ENCODE measurements at places on chromosomes 5 and 9.

GRCh38 chr9:132156262-132156661, 5.6 kb upstream of the NTNG2 start:
- no peak for DNase-seq

GRCh38 chr9:112265391-112265790, 68.0 kb downstream of the PTBP3 start:
- no peak for DNase-seq

- no peak for DNase-seq
Measured at GRCh38 chr5:131524431-131524830, 110.6 kb downstream of the RAPGEF6 start.

DNA sequence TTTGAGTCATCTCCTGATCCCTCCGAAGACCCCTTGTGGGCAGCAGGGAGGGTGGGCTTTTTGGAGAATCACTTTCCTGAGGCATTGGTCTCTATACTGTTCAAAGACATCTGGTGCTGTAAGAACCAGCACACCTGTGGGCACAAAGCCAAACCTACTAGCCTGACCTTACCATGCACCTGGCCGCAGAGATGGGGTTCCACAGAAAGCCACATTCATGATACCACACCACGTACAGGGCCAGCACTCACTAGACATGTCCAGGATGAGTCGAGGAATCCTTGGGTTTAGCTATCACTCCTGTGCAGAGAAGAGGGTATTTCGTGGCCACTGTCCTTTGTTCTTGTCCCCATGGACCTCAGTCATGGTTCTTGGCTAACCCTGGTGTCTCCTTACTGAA, 203.4 kb downstream of the CACNA1B start:
- DNase-seq, result no peak

GRCh38 chr5:14715481-14715880, 51.0 kb downstream of the OTULIN start:
- peak; percentile 29 for DNase-seq

DNA sequence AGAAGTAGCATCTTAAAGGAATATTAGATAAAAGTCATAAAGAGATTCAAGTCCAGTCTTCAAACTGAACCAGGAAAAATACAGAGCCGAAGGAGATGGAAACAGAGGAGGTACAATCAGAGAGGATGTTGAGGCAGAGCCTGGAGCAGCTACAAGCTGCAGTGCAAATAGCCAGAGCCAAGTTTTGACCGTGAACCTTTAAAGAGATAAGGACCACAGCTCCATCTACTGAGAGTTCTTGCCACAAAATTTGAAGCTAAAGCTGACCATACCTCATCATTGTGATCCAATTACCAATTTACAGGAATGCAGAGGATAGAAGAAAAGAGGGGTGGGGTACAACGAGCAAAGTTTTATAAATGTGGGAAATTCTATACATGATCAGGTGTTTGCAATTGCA, 10.4 kb upstream of the DEPDC1B start:
- no peak for DNase-seq

All from AG04449 (cell line).